Peyer's patch (tissue), 4 donors: ENCODE measurements at places on chromosomes 1 and 21. TPM values are rescaled to one million over a fixed set of nuclear protein-coding genes. Genes with fewer than 3 reads are reported as not detected.

Gene APCS
- not detected for total RNA-seq

Gene GPR153
- total RNA-seq = 3.3 TPM

Gene HSD3B2
- total RNA-seq = 132 TPM

Gene UBE2U
- total RNA-seq = not detected
